Dorsolateral prefrontal cortex (tissue), 122 donors: ENCODE measurements at places on chromosomes 11 and 22. TPM values are rescaled to one million over a fixed set of nuclear protein-coding genes. Genes with fewer than 3 reads are reported as not detected.

Gene PLA2G6
- total RNA-seq = 86.5 TPM

Gene P2RY2
- 1.7 TPM for total RNA-seq

Gene PRAME
- total RNA-seq = not detected

Gene HEPN1
- total RNA-seq = 0.42 TPM

Gene PHOX2A
- total RNA-seq = not detected

Gene APOBEC3H
- total RNA-seq = not detected

Gene SCGB2A2
- total RNA-seq = not detected

Gene ARHGAP32
- 190 TPM for total RNA-seq

Gene NPAS4
- 0.33 TPM for total RNA-seq

Gene WEE1
- 2.1 TPM for total RNA-seq

Gene RBX1
- total RNA-seq = 52.1 TPM

Gene NXPE1
- total RNA-seq = not detected

Gene HTR3B
- total RNA-seq = 9.1 TPM

Gene MS4A15
- not detected for total RNA-seq

Gene VEGFB
- total RNA-seq = 101 TPM

Gene PDXP
- total RNA-seq = 235 TPM

Gene CDC42BPG
- total RNA-seq = 0.12 TPM

Gene MIEF1
- 26.3 TPM for total RNA-seq

Gene ARHGAP42
- total RNA-seq = 10.2 TPM

Gene C11orf21
- total RNA-seq = 0.84 TPM

Gene OR52N4
- 1.1 TPM for total RNA-seq

Gene TBX1
- 0.56 TPM for total RNA-seq
